ENCODE measurements at places on chromosomes 5 and 9.

GRCh38 chr5:180990882-180991242 lies 2.2 kb downstream of the BTNL3 start:
- DNase-seq = no peak

GRCh38 chr5:180128671-180129261 lies 57.2 kb upstream of the RNF130 start:
- DNase-seq = no peak

GRCh38 chr5:6328173-6328572 lies 50.2 kb downstream of the MED10 start:
- peak; percentile 28 for DNase-seq

DNA sequence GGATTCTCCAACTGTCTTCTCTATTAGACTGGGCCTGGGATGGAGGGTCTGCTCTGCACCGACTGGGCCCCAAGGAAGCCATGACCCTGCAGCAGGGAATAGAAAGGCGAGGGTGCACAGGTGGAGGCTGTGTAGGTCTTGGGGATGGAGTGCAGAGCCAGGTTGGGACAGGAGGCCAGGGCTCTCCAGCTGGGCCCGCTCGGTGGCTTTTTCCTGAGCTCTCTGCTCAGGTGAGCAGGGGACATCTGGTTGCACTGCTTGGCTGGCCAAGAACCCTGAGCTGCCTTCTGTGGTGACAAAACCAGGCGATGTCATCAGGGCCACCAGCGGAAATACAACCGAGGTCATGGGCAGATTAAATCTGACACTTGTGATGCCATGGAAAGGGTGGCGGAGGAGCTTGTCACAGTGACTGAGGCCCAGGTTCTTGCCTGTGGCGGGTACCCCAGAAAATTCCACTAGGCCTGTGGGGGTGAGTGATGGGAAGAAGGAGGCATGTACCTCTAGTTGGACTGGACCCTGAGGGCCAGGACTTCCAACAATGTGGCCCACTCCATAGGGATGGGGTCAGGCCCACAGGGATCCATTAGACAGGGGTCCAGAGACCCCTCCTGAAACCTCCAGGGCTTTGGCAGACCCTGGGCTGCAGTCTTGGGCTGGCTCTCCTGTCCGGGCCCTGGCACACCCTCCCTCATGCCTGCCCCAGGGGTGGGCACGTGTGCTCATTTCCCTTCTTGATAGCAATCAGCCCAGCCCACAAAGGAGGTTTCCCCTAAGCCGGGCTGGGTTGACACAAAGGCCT lies 4.4 kb upstream of the IL3 start:
- DNase-seq = no peak

Measured in HuH-7 (cell line).